HepG2 (cell line): ENCODE measurements at places on chromosomes 4 and X. TPM values are rescaled to one million over a fixed set of nuclear protein-coding genes. Genes with fewer than 3 reads are reported as not detected.

- H3K27ac ChIP-seq = no peak overlapping the region
- H3K27me3 ChIP-seq = no peaks in the 10 kb centered on the region
- no peak for DNase-seq
Measured at GRCh38 chr4:87414816-87415215, 7.6 kb upstream of the NUDT9 start.

GRCh38 chrX:17559728-17560379 is 177.4 kb upstream of the SCML1 start:
- DNase-seq = no peak
- H3K4me1 ChIP-seq = no peaks in the 10 kb centered on the region
- no peaks in the 10 kb centered on the region for H3K27me3 ChIP-seq
- H3K4me3 ChIP-seq = no peak overlapping the region
- no peak overlapping the region for H3K27ac ChIP-seq

DNA sequence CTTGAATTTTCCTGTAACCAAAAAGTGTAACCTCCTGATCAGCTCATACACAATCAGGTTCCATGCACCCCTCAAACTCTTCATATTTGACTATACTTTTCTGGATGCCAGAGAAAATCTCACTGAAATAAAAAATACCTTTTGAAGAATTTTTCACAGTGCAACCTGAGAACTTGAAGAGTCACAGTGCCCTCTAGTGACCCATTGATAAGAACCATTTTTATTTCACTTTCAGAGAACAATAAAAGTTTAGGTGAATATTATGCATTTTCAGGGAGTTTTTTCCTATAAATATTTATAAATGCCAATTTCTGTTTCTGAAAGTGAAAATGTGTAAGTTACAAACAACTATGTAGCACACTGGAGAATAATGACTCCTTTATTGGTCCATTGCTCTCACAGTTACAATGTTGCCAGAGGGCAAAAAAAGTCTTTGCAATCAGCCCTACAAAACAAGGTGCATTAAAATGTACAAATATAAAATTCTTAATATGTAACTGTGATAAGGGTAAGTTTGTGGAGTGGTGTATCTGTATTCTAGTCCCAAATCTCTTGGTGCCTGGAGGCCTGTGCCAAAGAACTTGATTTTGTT is 153.6 kb upstream of the INTU start:
- H3K27me3 ChIP-seq = no peaks in the 10 kb centered on the region
- no peak overlapping the region for H3K4me3 ChIP-seq
- peak; percentile 5 for DNase-seq
- no peaks in the 10 kb centered on the region for H3K36me3 ChIP-seq
- no peaks in the 10 kb centered on the region for H3K4me1 ChIP-seq
- no peak overlapping the region for H3K27ac ChIP-seq

DNA sequence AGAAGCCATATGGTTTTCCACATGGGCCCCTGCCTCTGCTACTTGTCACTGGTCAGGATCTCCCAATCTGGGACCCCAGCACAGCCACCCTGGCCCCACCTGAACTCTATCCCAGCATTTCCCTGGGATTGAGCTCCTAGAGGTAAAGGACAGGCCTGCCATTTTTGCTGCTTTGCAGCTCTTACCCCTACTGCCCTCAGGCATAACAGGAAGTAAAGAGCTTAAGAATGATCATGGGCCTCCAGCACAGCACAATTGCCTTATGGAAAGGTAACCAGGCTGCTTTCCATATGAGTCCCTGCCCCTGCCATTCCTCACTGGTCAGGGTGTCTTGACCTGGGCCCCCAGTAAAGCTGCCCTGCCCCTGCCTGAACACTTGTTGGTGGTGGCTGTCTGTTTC is 254.9 kb upstream of the ZCCHC13 start:
- H3K4me3 ChIP-seq = no peak overlapping the region
- no peaks in the 10 kb centered on the region for H3K36me3 ChIP-seq
- no peaks in the 10 kb centered on the region for H3K27me3 ChIP-seq
- H3K27ac ChIP-seq = no peak overlapping the region

GRCh38 chr4:72376901-72377300 is 192.1 kb downstream of the ADAMTS3 start:
- no peaks in the 10 kb centered on the region for H3K4me1 ChIP-seq
- H3K36me3 ChIP-seq = no peaks in the 10 kb centered on the region
- no peaks in the 10 kb centered on the region for H3K27me3 ChIP-seq
- no peak for DNase-seq
- H3K27ac ChIP-seq = no peak overlapping the region

DNA sequence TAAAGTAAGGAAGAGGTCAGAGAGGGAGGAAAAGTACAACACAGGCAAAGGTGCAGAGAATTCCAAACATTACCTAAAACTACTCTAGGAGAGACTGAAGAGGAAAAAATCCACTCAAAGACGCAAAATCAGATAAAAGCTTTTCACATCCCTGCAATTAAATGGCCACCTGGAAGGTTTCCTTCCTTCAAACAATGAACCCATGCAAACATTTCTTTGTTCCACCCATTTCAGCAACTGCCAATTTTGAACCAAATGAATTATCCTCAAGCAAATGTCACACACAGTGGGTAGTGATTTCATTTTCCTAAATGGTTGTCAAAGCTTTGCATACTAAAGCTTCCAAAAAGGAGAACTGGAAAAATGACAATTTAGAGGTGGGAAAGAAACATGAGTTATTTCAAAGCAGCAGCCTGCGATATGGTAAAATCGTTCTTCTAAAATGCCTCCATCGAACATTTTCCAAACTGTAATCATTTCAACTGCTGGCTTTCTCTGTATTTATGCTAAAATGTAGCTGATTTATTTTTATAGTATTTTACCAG is 45.0 kb downstream of the APBB2 start:
- no peaks in the 10 kb centered on the region for H3K36me3 ChIP-seq
- H3K4me1 ChIP-seq = peaks cover 55% of the 10 kb centered on the region
- no peak overlapping the region for H3K27ac ChIP-seq
- H3K4me3 ChIP-seq = no peak overlapping the region
- no peaks in the 10 kb centered on the region for H3K27me3 ChIP-seq

DNA sequence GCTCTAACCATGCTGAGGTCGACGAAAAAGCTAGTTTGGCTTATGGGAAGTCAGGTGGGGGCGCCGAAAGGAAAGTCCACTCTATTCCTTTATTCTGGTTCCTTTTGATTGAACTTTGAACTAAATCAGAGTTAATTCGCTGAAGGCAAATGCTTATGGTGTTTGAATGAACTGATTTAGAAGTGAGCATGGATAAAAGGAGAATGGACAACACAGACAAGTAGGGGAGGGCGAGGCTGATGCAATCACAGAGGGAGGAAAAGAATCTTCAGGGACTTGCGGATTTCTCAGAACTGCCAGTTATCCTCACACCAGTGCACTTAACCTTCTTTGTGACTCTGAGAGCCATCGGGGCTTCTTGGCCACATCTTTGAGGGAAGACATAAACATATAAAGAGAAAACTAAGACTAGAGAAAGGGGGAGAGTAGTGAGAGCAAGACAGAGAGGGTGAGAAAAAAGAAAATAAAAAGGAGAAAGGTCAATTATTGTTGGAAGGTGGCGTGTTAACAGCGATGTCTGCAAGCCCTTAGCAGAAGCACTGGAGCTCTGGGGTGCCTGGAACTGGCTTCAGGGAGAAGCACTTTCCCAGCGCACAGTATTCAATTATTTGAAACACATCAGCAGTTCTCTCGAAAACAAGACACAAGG is 79.6 kb upstream of the PLAC1 start:
- H3K27ac ChIP-seq = no peak overlapping the region
- no peak overlapping the region for H3K4me3 ChIP-seq
- DNase-seq = no peak
- no peaks in the 10 kb centered on the region for H3K36me3 ChIP-seq
- no peaks in the 10 kb centered on the region for H3K4me1 ChIP-seq

DNA sequence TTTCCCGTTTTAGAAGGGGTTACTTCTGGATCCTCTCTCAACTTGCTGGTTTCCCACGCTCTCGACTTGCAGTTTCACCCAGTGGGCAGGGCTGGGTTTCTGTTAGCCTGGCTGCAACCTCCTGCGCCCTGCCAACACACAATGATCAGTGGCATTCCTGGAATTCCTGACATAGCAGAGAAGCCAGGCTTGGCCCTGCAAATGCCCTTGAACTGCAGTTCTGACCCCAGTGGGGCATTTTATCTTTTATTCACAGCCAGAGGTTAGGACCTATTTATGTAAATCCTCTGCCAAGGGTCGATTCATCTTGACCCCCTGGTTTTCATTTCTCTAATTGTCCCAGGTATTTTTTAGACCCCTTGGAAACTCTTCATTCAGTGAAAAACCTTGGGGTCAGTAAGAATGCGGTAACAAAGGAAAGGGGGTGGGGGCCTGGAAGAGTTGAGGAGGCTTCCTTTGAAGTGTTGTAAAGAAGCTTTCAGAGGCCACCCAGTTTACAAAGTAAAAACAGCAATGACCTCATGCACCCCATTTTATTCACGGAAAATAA is 217.6 kb downstream of the ZNF674 start:
- H3K4me1 ChIP-seq = peaks cover 68% of the 10 kb centered on the region
- H3K27me3 ChIP-seq = no peaks in the 10 kb centered on the region
- H3K4me3 ChIP-seq = peak overlapping the region; percentile 63
- peak overlapping the region; percentile 100 for H3K27ac ChIP-seq
- DNase-seq = peak; percentile 92
- peaks cover 3% of the 10 kb centered on the region for H3K36me3 ChIP-seq

The FHIP1A gene
- total RNA-seq = 2.9 and 6.2 TPM in 2 replicates

- no peak overlapping the region for H3K27ac ChIP-seq
- peaks cover 74% of the 10 kb centered on the region for H3K4me1 ChIP-seq
- no peaks in the 10 kb centered on the region for H3K36me3 ChIP-seq
- no peak overlapping the region for H3K4me3 ChIP-seq
Measured at GRCh38 chrX:153671589-153672530, 1.8 kb downstream of the PNCK start.

GRCh38 chr4:17494258-17495190 is 17.4 kb downstream of the QDPR start:
- no peak overlapping the region for H3K27ac ChIP-seq
- no peak overlapping the region for H3K4me3 ChIP-seq
- no peak for DNase-seq
- H3K4me1 ChIP-seq = peaks cover 48% of the 10 kb centered on the region
- peaks cover 78% of the 10 kb centered on the region for H3K36me3 ChIP-seq

The DOK7 gene
- total RNA-seq = 0.07 TPM in 1 of 2 replicates, not detected in the other

DNA sequence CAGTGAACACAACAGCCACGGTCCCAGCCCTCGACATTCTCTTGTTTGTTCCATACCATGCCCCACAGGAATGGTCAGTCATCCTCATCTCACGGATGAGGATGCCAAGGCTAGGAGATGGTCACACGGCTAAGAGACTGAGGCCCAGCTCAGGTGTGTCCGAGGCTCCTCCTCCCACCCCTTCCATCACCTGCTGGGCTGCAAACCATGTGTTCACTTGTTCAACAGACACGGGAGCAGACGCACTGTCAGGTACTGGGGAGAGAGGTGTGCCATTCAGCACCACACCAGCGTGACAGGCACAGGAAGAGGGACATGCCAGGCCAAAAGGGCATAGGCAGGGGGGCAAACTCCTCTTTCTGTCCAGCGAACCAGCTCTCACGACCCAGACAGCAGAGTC is 45.9 kb downstream of the ABLIM2 start:
- H3K27me3 ChIP-seq = peaks cover 7% of the 10 kb centered on the region
- peaks cover 39% of the 10 kb centered on the region for H3K4me1 ChIP-seq
- no peak for DNase-seq
- no peak overlapping the region for H3K27ac ChIP-seq
- H3K36me3 ChIP-seq = no peaks in the 10 kb centered on the region

GRCh38 chr4:80420638-80421037 is 85.1 kb downstream of the CFAP299 start:
- H3K36me3 ChIP-seq = no peaks in the 10 kb centered on the region
- H3K27me3 ChIP-seq = no peaks in the 10 kb centered on the region
- no peaks in the 10 kb centered on the region for H3K4me1 ChIP-seq
- no peak for DNase-seq

The ITIH6 gene
- total RNA-seq = not detected in 2 replicates

DNA sequence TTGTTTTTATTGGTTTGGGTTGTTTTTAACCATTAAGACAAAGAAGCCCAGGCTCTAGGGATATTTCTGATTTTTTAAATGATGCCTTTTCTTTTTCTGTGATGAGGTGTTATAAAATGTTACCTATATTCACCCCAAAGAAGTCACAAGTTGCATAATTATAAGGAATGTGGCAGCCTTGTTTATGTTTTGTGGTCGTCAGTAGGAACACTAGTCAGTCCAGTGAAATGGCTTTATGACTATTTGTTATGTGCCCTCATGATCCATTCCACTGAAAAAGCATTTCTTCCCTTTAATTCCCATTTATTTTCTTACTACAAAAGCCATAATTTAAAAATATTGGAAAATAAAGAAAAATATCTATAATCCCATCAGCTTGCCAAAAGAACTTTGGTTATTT is 34.4 kb downstream of the CC2D2A start:
- peaks cover 6% of the 10 kb centered on the region; the same call in 1 of the 2 replicates for H3K4me1 ChIP-seq
- H3K4me3 ChIP-seq = no peak overlapping the region
- H3K27me3 ChIP-seq = no peaks in the 10 kb centered on the region
- 0 out of 3 replicates have a peak, but pooled peaks cover 4% of the 10 kb centered on the region for H3K36me3 ChIP-seq
- DNase-seq = no peak
- H3K27ac ChIP-seq = no peak overlapping the region

GRCh38 chr4:38696697-38697096 is 32.7 kb downstream of the KLF3 start:
- H3K4me1 ChIP-seq = no peaks in the 10 kb centered on the region
- no peak for DNase-seq
- no peak overlapping the region for H3K27ac ChIP-seq
- no peak overlapping the region for H3K4me3 ChIP-seq

The APBB2 gene
- 17.0 and 19.7 TPM in 2 replicates for total RNA-seq

The TLR2 gene
- 0.20 and 0.73 TPM in 2 replicates for total RNA-seq

The TMSB15A gene
- total RNA-seq = not detected in 2 replicates

The SPATA4 gene
- not detected in 2 replicates for total RNA-seq

The NIPAL1 gene
- total RNA-seq = 1.4 and 1.6 TPM in 2 replicates

The MAGEA2 gene
- total RNA-seq = 0.15 and 0.35 TPM in 2 replicates

DNA sequence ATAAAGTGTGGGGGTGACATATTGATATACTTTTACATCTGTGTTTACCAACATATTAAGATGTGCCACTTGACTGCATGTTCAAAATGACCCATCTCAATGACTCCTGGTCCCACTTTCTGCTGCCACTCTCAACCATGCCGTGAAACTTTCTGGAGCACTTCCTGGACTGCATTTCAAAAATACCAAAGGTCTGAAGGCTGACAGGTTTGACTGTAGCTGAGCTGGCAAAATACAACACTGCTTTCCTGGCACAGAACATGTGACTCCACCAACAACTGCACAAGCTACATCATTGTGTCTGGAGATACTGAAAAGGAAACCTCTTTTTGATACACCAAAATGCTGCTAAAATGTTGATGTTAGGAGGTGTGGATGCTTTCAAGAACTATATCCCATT is 184.8 kb downstream of the UNC5C start:
- no peaks in the 10 kb centered on the region for H3K4me1 ChIP-seq
- no peaks in the 10 kb centered on the region for H3K36me3 ChIP-seq
- no peak overlapping the region for H3K27ac ChIP-seq
- no peak overlapping the region for H3K4me3 ChIP-seq
- DNase-seq = no peak

- no peaks in the 10 kb centered on the region for H3K36me3 ChIP-seq
- no peaks in the 10 kb centered on the region for H3K4me1 ChIP-seq
- peak; percentile 1 for DNase-seq
- H3K4me3 ChIP-seq = no peak overlapping the region
- H3K27me3 ChIP-seq = no peaks in the 10 kb centered on the region
Measured at GRCh38 chrX:29662759-29663503, 552.4 kb upstream of the MAGEB2 start.

The TEX13D gene
- total RNA-seq = not detected in 2 replicates

The TCEANC gene
- total RNA-seq = 0.97 and 1.5 TPM in 2 replicates
